Central memory CD8-positive, alpha-beta T cell (primary cell): ENCODE measurements at places on chromosomes 3 and 15.

DNA sequence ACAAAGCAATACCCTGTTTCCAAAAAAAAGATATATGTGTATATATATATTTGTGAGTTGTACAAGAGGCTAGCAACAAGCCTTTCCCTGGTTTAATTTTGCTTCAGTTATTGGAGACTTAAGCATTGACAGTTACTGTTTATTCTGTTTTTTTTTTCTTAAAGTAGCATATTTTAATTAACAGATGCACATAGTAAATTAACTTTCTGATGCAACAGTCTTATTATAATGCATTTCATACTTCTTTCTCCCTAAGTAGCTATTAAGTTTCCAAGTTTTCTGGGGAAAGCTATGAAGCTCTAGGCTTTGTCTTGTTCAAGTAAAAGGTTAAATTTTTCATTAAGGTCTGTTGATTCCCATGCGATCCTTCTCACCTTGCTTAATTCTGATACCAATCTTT is 17.9 kb downstream of the PRKCI start:
- no peak for DNase-seq

DNA sequence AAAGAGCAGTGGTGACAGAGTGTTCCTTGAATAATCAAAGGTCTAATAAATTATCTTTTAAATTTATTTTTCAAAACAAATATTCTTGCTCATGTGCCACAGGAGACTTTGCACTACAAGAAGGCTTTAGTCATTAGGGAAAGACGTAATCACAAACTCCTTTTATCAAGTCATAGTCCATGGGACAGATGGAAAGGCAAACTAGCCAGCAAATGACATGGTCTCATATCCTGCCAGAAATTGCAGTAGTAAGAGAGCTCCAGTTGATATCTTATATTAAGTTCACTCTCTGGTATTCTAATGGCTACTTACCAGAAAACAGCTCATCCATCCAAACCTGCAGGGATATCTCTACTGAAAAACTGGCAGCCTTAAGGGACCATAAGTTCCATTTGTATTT is 225.0 kb upstream of the TP63 start:
- no peak for DNase-seq

DNA sequence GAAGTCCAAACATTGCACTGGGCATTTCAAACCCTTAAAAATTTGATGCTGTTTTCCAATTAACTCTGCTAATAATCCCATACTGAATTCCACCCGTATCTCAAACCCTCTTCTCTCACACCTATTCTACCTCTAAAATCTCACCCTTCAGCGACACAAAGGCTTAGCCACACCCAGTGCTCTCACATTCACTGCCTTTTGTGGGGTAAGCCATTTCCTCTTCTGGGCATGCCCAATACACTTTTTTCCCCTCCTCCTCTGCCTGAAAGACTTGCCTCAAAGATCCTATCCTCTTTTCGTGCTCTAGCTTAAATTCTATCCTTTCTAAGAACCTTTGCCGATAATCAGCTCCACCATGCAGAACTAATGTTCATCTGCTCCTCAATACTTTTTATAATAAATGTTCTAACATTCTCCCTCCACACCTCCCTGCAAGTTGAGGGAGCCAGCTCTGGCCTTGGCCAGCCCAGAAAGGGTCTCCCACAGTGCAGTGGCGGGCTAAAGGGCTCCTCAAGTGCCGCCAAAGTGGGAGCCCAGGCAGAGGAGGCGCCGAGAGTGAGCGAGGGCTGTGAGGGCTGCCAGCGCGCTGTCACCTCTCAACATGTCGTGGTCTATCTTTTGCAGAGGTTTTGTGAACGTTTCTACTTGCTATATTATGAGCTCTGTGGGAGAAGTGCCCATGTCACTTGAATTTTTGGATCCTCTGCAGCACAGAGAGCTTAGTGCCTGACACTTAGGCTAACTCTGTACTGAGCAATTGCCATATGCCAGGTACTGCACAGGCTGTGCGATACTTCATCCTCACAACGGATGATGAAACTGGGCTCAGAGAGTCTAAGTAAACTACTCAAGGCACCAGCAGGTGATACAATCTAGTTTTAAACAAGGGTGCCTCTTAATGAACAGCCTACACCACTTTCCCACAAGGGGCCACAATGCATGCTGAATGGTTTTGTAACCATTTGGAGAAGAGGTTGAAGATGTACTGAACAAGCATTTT is 53.6 kb upstream of the BCL6 start:
- no peak for DNase-seq

- DNase-seq, result no peak
These were observed 948.2 kb downstream of the EPHA3 start for GRCh38 chr3:90055666-90056065.

- DNase-seq, result no peak
These were observed 33.6 kb downstream of the ADAMTS17 start for GRCh38 chr15:100308213-100308600.

- DNase-seq, result no peak
These were observed 60.8 kb downstream of the USP13 start for GRCh38 chr3:179713643-179714090.

DNA sequence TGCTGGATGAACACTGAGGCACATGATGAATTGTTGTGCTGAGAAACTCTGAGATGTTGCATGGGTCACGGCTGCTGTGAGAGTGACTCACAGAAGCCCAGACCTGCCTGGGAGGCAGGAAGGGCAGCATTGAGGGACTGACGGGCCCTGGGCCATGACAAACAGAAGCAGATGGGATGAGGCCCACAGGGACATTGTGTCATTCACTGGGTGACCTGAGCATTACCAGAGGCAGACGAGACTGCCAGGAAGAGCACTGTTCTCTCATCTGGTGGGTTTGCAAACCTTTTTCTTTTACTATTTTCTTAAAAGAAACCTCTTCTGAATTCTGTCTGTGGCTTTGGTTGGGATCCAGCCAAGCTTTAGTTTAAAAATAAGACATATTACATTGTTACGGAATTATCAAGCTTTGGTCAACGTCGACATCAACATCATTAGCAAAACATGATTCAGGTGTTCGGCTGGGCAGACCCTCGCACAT is 67.8 kb downstream of the BDH1 start:
- DNase-seq, result no peak

DNA sequence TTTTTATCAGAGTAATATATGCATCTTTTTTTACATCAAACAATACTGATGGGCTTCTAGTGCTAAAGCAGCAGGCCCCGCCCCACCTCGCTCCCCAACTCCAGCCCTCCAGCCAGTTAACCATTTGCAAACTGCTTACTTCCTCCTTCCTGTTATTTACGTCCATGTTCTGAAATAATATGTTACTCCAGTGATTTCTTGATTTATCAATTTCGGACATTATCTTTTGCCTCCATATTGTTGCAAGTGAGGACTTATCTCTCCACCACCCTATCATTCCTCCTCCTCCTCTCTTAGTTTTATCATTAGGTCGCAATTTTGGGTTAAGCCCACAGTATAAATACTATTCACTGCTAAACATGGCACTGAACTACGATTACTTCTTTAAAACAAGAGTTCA is 39.5 kb downstream of the ZNF710 start:
- DNase-seq, result no peak

GRCh38 chr3:129560911-129561594 is 18.1 kb downstream of the H1-8 start:
- DNase-seq, result no peak

DNA sequence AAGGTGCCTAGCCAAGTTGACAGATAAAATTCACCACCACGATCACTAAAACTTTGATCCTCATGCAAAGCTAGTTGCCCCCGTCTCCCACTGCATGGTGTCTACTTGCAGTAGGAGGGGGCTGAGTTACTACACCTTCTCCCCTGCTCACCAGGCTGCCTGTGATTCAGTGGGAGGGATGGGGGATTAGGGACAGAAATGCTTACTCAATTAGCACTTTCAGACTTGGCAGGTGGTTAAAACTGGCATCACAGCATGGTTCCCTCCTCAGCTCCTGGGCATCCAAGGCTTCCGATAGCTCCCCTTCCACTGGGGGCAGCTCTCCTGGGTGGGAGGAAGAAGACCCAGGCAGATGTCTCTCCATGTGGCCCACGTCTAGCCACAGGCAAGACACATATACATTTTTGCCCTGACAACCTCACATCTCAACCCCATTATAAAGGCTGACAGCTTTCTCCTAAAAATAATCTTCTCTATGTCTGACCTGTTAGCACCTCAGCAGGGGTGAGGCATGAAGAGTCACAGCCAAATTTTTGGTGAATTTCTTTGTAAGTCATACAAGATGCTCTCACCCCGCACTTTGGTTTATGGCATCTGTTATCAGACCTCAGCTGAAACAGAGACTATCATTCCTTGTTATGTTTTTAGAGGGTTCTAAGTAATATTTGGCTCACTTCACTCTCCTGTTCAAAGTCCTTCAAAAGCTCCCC is 369.0 kb downstream of the SV2B start:
- no peak for DNase-seq

DNA sequence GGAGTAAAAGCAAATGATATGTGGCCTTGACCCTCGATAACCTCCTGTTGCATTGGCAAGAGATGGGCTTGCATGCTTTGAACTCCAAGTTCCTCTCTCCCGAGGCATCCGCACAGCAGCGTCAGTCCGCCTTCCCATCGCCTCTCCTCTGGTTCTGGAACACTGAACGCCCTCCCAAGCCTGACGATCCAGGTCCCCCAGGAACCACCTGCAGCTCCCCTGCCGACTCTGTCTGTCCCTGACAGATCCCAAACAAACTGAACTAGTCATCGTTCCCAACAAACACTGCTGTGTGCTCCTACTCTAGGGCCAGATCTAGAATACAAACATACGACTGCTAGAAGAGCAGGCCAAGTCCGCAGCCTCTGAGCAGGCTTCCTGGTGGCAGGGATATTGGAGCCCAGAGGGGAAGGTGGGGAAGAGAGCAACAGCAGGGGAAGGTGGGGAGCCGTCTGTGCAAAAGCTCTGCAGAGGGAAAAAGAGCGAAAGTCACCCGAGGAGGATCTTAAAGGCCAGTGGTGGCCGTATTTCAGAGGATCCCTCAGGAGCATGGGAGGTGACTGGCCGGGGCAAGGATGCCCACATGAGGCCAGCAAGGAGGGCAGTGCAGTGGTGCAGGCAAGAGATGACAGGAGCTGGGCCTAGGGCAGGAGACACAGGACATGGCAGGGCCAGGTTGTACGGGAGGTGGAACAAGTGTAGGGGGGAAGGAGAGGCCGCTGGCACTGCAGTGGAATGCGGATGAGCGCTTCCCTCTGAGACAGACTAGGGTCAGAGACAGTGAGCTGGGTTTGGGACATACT is 50.8 kb downstream of the PCSK6 start:
- no peak for DNase-seq

- DNase-seq, result no peak
These were observed 1.4 kb downstream of the CNTN3 start for GRCh38 chr3:74613060-74613459.

- no peak for DNase-seq
These were observed 50.0 kb downstream of the PLS1 start for GRCh38 chr3:142646020-142646785.

DNA sequence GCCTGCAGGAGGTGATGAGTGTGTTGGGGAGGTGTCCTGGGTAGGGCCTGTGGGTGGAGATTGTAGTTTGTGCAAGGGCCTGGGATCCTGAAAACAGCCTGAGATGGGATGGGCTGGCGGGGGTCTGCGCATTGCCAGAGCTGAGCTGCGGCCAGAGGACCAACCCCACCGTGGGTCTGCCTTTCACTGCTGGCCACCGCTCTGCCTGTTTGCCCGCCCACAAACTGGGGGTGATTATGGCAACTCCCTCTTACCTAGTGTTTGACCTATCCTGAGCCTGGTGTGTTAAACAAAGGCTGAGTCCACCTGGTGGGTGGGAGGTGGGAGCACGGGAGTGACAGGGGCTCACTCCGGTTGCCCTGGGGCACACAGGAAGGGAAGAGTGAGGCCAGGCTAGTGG is 9.8 kb downstream of the ABTB1 start:
- DNase-seq, result peak; percentile 6

GRCh38 chr3:52805270-52806039 is 10.9 kb downstream of the ITIH3 start:
- DNase-seq, result no peak

DNA sequence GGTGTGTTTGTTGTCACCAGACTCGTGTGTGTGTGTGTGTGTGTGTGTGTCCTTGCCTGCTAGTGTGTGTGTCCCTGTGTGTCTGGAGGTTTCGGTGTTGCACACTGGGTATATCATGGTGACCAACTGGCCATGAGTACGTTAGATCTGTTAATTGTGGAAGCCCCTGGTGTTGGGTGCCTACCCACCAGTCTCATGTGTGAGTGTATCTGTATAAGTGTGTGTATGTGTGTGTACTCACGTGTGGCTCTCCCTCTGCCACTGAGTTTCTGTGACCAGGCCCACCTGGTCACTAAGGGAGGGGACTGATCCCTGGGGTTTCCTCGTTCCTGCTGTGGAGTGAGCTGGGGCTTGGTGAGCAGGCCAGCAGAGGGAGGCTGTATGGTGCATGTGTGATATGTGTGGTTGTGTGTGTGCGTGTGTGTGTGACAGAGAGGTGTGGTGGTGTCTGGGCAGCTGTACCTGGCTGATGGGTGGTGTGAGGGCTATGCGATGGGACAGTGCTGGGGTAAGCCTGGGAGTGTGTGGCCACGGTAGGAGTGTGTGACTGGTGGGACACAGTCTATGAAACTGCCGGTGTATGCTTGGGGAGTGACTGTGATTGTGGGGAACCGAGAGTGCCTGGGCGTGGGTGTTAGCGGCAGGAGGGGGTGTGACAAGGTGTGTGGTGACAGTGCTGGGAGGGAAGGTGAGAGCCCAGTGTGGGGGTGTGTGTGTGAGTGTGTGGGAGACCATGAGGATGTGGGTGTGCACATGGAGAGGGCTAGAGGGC is 1.8 kb downstream of the PRKCD start:
- DNase-seq, result peak; percentile 45

DNA sequence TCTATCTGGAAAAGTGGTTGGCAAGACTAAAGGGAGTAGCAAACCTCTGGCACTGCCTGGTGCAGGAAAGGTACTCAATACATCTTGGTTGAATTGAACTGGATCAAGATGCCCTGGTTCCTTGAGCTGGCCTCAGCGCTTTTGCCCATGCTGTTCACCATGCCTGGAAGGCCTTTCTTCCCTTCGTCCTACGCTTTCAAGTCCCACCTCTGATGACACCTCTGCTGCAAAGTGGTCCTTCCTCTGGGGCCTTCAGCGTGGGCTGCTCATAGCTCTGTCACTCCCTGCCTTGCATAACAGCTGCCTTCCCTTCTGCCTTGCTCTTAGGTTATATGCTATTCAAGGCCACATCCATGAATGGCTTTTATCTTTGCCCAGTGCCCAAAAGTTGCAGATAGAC is 23.0 kb downstream of the ITGA11 start:
- no peak for DNase-seq

GRCh38 chr3:37652851-37653250 is 208.8 kb upstream of the CTDSPL start:
- no peak for DNase-seq

- no peak for DNase-seq
These were observed 1018.6 kb downstream of the TUSC7 start for GRCh38 chr3:117728226-117728625.

- DNase-seq, result no peak
These were observed 683.5 kb downstream of the NTRK3 start for GRCh38 chr15:87573039-87573438.

GRCh38 chr3:194562986-194563385 is 70.2 kb downstream of the TMEM44 start:
- no peak for DNase-seq

GRCh38 chr3:60764870-60765269 is 486.4 kb downstream of the FHIT start:
- DNase-seq, result no peak
